Stimulated activated CD8-positive, alpha-beta memory T cell treated with anti-CD3 and anti-CD28 coated beads, Interleukin-15, amount 100 ng/mL, for 24 hours (primary cell): ENCODE measurements at places on chromosomes 2 and 18.

GRCh38 chr2:96374211-96374951, 38.8 kb downstream of the NCAPH start:
- no peak for DNase-seq

- no peak for DNase-seq
Observed at GRCh38 chr2:179021258-179021657, 28.7 kb downstream of the CCDC141 start.

DNA sequence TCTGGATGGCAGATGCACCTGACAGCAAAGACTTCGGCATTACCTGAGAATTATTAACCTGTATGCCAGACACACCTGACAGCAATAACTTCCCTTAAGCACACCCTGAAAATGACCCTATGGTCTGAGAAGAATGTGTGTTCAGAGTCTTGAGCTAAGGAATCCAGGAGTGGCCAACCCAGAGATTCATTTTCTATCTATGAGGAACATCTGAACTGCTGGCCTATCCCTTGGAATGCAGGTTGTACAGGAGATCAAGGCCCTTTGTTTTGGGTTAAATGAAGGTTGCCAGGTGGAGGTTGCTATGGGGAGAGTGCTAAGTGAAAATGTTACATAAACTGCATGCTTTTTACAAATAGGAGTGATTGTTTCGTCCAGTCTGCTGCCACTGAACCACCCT, 200.9 kb upstream of the MEIS1 start:
- no peak for DNase-seq

DNA sequence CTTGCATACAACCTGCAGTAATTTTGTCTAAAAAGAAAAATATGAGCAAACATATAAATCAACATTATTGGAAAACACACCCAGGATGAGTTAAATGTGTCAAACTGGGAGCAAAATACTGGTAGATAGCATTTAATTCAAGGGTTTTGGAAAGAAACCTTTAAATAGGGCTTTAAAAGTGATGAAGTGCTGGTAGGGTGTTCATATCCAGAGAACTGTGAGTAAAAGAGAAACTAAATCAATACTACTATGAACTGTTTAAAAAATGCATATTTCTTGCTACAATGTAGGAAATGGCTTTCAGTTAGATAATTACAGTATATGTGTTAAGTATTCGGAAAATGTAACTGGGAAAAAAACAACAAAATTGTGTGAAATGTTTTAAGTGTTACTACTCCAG, 117.8 kb downstream of the ATAD2B start:
- no peak for DNase-seq

GRCh38 chr18:21763846-21764646, 23.5 kb downstream of the MIB1 start:
- no peak for DNase-seq
